MM.1S (cell line): ENCODE measurements at places on chromosomes 4 and X.

- DNase-seq: no peak
Measured at GRCh38 chr4:184849185-184849584, 23.4 kb upstream of the ACSL1 start.

- DNase-seq: no peak
Measured at GRCh38 chrX:111779582-111779981, 96.4 kb upstream of the TRPC5OS start.

DNA sequence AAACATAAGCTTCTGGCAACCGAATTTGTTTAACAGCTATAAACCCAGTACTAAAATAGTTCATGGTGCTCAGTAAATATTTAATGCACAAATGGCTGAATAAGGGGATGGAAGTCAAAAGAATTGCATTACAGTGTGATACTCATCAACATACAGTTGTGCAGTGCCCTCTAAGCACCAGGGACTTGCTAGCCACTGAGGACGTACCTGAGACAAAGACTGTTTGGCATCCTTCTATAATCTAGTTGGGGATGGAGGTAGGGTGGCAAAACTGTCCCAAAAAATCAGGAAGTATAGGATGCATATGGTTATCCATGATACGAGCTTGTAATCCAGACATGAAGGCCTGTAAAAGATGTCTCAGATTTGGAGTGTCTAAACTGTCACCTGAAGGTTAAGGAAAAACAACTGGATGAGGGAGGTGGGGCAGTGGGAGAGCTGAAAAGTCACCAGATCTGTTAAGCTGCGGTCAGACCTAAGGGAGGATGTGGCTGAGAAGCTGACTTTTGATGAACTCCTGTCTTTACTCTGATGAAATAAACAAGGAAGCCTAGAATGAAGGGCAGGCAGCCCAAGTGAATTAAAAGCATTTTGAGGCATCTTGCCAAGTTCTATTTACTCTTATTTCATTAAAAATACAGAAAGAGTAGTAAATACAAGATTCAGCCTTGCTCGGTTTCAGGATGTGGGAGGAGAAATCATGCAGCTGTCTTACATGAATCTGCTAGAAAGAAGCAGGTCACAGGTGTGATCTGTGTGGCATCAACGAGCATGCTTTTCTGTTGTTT is 12.0 kb upstream of the CD38 start:
- peak; percentile 81 for DNase-seq

DNA sequence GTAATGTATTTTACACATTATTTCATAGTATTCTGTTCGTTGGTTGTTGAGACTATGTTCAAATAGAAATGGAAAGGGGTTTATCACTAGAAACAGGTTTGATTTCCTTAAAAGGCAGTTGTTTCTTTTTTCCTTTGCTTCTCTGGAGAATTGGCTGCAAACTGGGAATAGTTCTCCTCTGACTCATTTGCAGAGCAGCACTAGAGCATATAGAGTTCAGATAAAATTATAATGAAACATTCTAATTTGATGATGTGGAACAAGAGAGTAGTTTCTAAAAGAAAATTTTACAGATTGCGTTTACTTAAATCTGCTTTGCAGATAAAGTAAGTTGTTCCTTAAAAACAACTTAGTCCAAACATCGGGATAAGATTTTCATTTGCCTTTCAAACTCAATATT is 29.7 kb downstream of the SYNPO2 start:
- DNase-seq: no peak

GRCh38 chr4:67558493-67558892 is at the start of gene STAP1:
Gene STAP1, plus strand, starts transcription at chr4:67558727. Its CDS starts 83 bp downstream, at chr4:67558810.
- DNase-seq: peak; percentile 89

GRCh38 chr4:97942137-97942536 is 201.1 kb downstream of the STPG2 start:
- no peak for DNase-seq

DNA sequence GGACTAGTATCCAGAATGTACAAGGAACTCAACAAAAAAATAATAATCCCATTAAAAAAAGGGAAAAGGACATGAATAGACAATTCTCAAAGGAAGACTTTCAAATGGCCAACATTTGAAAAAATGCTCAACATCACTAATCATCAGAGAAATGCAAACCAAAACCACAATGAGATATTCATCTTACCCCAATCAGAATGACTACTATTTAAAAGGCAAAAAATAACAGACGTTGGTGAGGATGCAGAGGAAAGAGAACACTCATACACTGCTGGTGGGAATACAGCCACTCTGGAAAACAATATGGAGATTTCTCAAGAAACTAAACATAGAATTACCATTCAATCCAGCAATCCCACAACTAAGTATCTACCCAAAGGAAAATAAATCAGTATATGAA is 133.1 kb downstream of the KDR start:
- DNase-seq: no peak

- DNase-seq: no peak
Measured at GRCh38 chr4:1029529-1029928, 18.1 kb downstream of the FGFRL1 start.

GRCh38 chrX:111823703-111824102 is 52.3 kb upstream of the TRPC5OS start:
- DNase-seq: no peak
